ENCODE measurements at places on chromosomes 2 and 18.

GRCh38 chr2:84603911-84604310, 87.6 kb downstream of the DNAH6 start:
- no peak for DNase-seq

DNA sequence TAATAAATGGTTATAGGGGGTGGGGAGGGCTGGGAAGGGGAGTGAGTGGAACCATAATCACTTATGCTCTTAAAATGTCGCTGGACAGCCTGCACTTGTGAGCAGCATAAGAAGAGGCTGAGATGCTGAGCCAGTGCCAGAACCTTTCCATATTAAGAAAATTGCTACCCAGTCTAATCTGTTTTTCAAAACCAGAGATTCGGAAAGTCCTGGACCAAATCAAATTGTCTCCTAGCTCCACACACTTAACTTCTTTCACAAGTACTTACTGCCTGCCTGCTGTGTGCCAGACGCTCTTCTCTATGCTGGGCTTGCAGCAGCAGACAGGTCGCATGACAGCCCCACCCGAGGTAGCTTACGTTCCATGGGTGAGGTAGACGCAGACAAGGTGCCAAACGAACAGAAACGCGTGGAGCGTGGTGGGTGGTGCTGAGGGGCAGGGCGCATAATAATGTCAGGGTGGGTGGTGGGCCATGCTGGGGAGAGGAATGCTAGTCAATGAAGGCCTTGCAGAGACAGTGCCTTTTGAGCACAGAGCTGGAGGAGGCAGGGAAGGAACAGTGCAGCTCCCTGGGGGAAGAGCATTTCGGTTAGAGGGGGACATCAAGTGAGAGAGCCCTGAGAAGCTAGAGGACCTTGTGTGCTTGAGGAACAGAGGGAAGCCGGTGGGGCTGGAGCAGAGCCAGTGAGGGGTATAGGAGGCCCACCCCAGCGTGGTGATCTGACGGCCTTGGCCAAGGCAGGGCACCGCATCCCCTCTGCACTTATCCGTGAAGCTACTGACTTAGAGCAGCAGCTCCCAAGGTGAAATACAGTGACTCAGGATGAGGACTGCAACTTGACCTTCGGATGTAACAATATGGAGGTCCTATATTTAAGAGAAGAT, 123.5 kb upstream of the DAPL1 start:
- DNase-seq, result no peak

- DNase-seq, result peak; percentile 54
Measured at GRCh38 chr18:48934723-48935432, 15.9 kb downstream of the SMAD7 start.

DNA sequence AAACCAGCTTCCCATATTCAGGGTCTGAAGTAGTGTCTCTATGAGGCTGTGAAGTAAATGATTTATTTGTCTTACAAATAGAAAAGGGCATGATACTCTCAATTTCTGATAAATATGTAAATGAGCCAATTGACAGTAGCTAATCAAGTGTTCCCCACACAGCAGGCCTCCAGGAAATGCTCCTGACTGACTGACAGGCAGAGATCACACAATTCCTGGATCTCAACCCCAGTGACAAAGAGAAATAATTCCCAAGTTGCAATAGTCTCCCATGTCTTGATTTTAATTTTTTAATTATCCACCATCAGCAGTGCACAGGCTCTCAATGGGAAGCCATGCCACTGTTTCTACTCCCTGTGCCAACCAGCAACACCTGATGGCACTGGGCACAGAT, 390.4 kb downstream of the SOX11 start:
- DNase-seq, result no peak

GRCh38 chr2:15655123-15655887, 63.6 kb downstream of the DDX1 start:
- no peak for DNase-seq

DNA sequence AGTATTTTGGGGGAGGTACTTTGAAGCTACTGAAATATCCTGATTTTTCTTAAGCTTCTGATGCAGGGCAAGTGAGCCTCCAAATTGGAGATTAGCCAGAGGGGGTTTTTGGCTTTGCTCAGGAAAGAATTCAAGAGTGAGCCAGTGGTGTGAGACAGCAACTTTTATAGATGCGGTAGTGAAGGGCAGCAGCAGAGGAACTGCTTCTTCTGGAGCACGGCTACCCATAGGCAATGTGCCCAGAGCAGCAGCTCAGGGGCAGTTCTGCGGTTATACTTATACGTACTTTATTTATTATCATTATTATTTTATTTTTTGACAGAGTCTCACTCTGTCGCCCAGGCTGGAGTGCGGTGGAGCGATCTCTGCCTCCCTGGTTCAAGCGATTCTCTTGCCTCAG, 19.8 kb upstream of the NT5DC4 start:
- peak; percentile 46 for DNase-seq

DNA sequence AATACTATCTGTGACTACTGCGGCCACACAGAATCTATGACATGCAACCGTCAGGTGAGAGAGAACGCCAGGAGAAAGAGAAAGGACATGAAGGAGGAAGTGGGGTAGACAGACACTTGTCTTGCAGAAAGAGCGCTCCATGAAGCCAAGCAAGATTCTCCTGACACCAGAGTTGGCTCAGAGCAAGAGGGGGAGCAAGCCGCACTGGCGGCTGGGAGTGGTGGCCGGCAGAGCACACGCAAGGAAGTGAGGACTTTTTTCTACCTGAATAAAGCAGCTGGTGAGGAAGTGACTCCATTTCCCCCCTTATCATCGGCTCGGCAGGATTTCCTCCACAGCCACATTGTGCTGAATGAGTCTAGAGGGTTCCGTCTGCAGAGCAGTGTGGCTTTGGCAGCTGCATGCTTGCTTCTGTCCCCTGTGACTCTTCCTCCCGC, 181.6 kb downstream of the BCL2 start:
- peak; percentile 16 for DNase-seq

DNA sequence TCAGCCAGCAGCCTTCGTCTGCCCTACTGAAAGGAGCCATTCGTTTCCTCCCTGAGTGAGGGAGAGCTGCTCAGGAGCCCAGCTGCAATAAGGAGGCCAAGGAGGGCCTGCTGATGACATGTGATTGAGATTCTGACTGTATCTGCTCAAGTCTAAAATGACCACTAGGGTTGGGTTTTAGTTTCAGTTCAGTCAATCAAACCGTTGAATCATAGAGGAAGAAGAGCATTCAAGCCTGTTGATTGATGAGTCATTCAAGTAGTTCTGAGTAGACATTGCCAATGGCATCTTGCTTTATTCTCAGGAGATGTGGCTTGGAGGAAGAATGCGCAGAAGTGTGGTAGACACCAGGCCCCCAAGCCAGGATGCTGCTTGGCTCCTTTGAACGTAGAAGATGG, 19.9 kb upstream of the BCL2L11 start:
- DNase-seq, result peak; percentile 97

DNA sequence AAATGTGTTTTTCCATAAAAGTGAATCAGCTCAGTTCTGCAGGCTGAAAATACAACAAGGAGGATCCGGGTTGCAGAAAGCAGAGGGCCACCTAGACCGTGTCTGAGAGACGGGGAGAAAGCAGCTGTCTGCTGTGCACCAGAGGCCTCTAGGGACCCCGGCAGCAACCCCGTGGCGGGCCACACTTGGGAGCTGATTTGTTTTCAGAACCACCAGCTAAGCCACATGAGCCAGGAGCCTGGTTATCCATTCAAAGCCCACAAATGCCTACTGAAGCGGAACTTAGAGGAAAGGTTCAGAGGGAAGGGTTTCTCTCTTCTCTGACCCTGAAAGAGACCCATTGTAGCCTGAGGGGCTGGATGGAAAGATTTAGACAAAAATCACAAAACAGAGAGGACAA, 28.4 kb upstream of the ID2 start:
- DNase-seq, result no peak

- DNase-seq, result peak; percentile 89
Measured at GRCh38 chr18:62264984-62265383, 60.1 kb upstream of the TNFRSF11A start.

DNA sequence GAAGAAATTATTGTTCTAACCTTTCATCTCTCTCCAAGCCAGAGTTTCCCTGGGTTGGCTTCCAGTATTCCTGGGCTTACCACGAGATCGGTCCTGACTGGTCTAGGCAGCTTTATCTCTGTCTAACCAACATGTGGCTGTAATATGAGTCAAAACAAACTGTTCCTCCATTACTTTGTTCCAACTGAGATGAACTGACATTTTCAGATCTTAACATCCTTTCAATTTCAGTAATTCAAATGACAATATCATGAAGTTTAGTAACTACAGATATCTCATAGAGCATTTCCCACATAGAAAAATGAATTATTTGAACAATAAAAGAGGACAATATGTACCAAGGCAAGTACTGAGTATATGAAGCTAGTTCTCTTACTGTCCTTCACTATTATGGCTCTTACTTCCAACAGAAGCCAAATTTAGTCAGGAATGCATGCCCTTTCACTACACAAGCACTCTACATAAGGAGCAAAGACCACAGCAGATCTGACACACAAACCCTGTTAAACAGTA, 15.5 kb downstream of the SLC25A12 start:
- DNase-seq, result no peak

DNA sequence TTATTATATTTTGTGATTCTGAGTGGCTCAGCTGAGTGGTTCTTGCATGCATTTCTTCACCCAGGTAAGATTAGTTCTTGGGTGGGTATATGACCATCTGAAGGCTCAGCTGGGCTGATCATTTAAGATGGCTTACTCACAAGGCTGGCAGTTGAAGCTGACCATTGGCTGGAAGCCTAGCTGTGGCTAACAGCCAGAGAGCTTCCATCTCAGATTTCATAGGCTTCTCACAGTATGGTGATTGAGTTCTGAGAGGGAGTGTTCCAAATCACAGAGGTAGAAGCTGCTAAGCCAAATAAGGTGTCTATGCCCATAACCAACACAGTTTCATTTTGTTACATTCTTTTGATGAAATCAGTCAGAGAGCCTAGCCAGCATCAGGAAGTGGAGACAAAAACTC, 117.4 kb upstream of the RPRM start:
- DNase-seq, result no peak

GRCh38 chr2:161409308-161409907, 6.7 kb upstream of the TBR1 start:
- DNase-seq, result no peak

DNA sequence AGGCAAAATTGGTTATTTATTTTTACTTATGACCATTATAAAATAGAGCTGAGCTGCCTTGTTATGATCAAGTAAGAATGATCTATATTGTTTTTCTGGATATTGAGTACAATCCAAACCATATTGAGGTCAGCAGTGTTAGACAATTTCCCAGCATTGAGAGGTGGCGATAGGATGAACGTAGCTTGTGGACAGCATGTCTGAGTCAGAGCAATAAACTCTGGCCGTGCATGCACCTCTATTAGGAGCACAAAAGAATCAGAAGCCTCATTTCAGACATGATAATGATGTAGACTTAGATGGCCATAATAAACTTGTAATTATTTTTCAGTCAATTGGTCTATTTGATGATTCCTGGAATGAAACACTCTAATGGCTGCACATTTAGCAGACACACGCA, 491.6 kb downstream of the RIT2 start:
- DNase-seq, result no peak

DNA sequence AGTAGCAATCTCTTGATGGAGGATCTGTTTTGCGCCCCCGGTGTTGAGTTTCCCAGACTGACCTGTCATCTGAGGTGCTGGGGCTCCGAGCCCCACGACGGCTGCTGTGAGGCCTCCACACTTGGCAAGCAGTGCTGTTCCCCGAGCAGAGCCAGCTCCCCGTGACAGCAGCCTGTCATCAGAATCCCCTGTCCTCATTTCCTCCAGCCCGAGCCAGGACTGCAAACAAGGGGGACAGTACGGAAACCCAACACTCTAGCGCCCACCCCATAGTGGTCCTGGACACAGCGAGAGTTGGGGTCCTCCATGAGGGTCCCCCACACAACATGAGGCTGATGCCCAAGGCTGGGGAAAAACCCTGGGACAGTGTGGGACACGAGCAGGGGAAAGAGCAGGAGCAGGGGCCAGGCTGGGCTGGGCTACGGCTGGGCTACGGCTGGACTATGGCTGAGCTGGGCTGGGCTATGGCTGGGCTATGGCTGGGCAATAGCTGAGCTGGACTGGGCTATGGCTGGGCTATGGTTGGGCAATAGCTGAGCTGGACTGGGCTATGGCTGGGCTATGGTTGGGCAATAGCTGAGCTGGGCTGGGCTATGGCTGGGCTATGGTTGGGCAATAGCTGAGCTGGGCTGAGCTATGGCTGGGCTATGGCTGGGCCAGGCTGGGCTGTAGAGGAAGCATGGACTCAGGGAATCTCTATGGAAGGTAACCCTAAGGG, 1.5 kb upstream of the KLHL30 start:
- DNase-seq, result peak; percentile 66

GRCh38 chr2:216486708-216487107, 11.9 kb upstream of the RPL37A start:
- DNase-seq, result peak; percentile 94

DNA sequence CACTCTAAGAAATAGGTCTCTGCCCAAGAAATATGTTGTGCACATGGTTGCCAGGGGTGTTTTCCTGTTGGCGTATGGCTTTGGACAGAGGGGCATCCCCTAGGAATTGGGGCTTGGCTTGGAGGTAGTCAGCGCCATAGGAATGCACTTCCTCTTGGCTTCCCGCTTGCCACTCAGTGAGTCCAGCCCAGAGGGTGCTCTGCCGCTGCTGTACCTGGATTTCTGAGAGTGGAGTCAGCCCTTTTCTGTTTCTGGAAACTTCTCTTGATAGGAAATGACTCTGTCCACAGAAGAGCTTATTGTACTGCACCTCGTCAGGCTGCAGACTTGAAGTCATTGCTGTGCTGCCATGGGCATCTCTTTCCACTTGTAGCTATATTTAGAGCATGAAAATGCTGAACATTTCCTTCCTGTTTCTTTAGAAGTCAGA, 116.7 kb upstream of the MGAT5 start:
- peak; percentile 70 for DNase-seq

DNA sequence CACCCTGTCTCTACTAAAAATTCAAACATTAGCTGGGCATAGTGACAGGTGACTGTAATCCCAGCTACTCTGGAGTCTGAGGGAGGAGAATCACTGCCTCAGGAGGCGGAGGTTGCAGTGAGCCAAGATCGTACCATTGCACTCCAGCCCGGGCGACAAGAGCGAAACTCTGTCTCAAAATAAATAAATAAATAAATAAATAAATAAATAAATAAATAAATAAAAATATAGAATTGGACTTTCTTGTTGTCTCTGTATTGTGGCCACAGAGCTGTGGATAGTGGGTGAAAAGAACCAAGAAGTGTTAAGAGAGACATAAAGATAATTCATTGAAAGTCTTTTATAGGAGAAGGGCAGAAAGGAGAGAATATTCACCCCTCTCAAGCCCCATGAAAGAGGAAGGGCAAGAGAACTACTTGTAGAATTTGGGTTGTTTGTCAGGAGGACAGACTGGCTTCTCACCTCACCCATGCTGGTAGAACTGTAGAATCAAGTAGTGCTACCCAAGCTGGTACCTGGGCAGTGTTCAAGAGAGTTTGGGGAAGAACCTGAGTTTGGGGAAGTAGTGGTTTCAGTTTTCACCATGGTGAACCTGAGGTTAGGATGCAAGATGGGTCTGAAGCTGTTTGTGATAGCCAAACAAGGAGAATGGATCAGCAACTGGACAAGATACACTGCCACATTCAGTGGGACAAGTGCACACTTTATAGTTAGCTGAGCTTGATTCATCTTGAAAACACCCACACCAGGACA, 256.5 kb downstream of the CD226 start:
- no peak for DNase-seq

GRCh38 chr2:128465246-128466170, 146.8 kb upstream of the HS6ST1 start:
- no peak for DNase-seq
